ENCODE measurements at places on chromosomes 3 and 15.

- DNase-seq: no peak
These were observed 16.7 kb downstream of the KCNMB3 start for GRCh38 chr3:179234199-179234598.

GRCh38 chr3:128152419-128153155 lies 694 bp upstream of the EEFSEC start:
- DNase-seq: peak; percentile 83

DNA sequence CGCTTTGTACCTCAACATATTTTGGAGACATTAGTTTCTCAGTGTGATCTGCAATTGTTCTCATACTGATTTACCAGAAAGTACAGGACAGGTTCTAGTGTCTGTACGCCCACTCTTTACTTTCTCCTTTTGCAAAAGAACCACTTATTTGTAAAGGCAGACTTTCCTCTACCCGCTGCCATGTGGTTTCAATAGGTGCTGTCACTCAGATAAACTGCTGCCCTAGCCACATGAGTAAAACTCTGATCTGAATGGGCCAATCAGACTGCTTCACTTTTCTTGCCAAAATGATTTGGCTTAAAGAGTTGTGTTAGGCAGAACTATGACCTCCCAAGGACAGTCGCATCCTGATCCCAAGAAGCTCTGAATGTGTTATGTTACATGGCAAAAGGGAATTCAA lies 984.6 kb upstream of the NR2F2 start:
- DNase-seq: no peak

DNA sequence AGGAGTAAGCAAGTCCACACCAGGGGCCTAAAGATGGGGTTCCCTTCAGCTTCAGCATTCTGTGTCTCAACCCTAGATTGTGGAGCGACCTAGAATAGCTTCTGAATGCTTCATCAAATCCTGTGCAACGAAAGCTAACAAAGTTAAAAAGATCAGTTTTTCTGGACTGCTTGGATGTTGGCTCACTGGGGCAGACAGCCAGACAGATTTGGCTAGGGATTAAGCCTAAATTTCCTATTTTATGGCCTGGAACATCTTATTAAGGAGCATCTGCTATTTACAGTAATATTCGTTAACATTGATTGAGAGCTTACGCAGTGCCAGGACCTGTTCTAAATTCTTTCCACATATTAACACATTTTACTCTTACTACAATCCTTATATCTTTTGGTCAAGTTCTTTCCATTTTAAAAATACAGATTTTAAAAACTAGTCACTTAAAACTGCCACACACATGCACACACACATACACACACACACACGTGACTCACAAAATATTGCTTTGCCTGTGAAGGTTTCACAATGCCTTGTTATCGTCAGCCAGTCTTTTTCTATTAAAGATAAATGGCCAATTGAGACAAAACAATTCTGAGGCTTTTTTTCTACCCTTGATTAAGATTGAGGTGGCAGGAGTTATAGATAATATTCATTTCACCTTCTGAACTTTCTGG lies 173.3 kb upstream of the SNTN start:
- DNase-seq: no peak

- DNase-seq: no peak
These were observed 834.5 kb upstream of the NECTIN3 start for GRCh38 chr3:110236976-110237610.

DNA sequence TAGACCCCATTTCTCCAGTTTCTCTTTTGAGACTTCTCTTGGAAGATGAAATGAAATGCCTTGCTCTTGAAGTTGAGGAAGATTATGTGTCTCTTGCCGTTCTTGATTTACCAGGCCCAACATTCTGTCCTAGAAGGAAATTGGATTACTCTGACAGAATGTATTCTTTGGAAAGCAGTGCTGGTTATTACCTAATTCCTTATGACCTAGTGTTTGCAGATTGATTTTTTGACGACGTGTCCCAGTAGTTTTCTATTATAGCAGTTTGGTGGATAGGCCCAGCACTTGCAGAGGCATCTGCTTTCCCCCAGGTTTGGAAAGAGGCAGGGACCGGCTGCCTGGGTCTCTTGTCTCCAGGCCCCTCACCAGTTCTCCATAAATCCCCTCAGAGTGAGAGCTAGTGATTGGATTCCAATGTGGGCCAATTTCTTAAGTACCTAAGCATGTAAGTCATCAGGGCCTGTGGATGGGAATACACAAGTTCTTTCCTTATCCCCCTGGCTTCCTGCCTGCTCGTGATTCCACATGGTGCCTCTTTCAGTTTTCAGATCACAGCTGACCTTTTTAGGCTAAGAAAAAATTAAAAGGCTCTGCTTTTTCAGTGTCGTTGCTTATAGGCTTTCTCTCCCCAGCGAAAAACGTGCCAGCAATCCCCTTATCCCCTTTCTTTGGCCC lies 50.2 kb downstream of the EPHB3 start:
- no peak for DNase-seq

DNA sequence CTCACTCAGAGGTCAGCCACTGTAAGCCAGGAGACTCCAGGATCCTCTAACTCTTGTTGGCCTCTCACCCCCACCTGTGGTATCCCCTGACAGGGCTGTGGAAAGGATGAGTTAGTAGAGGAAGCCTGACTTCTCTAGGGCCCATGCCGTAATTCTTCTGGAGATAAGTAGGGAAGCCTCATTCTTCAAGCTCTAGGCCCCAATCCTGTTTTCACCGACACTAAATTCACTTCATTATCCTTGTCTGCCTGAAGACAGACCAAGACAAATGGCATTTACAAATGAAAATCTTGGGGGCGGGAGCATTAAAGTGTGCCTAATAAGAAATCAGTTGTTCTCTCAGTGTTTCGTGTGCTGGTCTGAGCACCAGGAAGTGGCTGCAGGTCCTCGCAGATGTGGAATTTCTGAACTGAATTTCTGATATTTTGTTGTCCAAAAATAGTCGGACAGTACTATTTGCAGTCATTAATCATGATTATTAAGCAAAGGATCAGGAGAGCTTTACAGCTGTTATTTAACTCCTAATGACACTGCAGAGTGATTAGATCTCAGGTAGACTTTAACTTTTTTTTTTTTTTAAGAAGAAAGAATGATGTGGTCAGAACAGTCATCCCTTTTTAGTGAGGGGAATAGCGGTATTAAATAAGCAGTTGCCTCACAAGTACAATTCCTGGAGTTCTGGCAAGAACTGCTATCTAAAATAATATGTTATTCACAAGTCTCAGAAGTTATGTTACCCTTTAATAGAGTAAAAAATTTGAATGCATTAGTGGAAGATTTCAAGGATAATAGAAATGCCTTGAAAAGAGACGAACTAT lies 58.4 kb downstream of the RBMS3 start:
- no peak for DNase-seq

DNA sequence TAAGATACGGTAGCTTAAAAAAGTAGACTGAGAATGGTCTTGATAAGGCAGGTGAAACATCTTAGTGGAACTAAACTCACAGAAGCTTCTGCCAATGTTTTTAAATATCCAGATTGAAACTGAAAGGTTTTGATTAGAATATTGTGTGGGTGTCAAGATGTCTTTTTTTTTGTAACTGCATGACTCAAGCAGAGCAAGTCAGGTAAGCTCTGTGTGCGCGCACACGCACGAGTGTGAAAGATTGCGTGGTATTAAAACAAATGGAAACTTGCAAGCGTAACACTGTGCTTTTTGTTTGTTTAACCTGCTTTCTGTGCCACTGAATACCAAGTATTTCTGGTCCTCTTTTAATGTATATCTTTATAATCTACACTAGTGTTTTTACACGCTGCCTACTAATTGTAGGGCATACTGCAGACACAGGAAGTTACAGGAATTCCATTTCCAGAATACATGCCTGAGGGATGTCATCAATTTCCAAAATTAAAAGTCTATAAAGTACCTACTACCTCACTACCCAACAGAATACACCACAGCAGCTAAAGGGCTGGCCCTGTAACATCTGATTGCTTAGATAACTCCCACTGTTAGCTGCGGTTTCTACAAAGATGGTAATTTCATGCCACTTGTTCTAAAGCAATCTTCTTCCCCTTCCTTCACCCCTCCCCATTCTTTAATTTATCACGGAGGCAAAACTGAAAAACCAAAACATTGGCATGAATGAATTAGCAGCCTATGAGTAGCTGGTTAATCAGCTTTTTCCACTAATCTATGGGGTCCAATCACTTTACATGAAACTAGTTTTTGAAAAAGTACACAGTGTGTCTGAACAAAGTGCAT lies 472.8 kb downstream of the SHQ1 start:
- DNase-seq: no peak

GRCh38 chr15:91548549-91548948 lies 305.0 kb upstream of the SLCO3A1 start:
- DNase-seq: no peak

DNA sequence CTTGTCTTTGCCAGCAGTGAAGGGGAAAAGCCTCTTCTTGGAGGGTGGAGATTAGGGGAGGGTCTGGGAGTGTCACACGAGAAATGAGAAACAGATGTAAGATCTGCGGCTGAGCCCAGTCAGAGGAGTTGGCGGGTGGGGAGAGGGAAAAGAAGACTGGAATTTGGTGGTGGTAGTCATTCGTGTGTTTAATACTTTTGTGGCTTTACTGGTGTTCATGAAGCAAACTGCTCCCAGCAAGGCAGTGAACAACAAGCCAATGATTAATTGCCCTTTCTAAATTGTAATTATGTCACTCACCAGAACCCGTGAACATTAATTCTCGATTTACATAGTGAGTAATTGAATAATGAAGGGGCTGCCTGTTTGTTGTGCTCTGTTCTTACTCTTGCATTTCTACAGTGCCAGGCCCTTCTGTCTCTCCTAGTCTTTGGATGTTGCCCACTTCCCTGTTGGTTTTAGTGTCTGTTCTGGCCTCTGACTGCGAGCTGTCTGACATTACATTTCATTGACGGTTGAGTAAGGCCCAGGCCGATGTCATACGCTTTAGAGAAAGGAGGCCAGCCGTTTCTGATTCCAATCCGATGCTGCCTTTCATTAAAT lies 78.0 kb downstream of the CHCHD6 start:
- no peak for DNase-seq

DNA sequence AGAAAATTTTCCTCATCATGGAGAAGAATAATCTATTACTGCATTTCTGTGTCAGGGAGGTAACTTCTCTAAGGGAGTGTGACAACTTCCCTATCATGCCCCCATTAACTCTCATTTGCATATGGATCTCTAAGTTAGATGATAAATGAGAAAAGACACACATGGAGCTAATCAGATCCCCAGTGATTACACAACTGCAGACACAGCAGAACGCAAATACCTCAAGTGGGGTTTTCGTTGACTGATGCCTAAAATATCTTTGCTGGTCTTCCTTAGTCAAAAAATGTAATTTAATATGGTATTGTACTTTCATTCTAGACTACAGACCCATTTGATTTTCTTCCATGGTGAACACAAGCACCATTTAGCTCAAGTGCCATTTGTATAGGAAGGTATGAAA lies 630.5 kb downstream of the TBL1XR1 start:
- DNase-seq: no peak

- peak; percentile 30 for DNase-seq
These were observed 460 bp upstream of the ZMAT3 start for GRCh38 chr3:179072100-179072438.

DNA sequence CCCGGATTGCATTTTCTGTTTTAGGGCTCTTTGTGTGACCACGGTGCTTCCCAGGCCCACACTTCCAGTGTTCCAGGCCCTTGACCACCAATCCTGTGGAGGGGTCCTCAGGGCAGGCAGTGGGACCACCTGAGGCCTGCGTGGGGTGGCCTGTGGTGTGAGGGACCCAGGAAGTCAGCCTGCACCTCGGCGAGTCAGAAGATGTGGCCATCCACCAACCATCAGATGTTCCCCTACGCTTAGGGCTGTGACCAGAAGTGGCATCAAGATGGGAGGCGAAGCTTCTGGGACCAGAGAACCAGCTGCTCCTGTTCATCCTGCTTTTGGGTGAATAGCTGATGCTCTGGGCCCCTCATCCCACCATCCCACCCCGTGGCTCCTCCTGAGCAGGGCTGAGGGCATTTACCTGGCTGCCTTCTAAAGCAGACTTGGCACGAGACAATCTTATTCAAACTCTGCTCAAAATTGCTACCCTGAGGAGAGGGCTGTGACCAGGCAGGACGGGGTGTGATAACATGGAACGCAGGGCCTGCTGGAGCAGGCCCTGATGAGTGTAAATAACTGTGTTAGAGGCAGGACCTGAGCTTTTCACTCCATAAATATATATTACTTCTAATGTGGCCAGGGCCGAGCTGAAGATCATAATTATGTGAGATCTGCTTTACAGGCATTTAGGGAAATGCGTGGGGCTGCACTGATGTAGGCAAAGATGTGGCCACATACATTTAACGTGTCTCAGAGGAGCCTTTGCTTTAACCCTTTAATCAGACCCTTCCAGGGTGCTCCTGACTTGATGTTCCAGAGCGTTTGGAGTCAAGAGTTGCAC lies 28.8 kb downstream of the SMAD3 start:
- no peak for DNase-seq

- no peak for DNase-seq
These were observed 479.6 kb upstream of the ALCAM start for GRCh38 chr3:104887069-104887468.

GRCh38 chr15:94845390-94845716 lies 614.0 kb downstream of the MCTP2 start:
- no peak for DNase-seq

GRCh38 chr15:29612701-29613100 lies 209.6 kb downstream of the TJP1 start:
- no peak for DNase-seq

DNA sequence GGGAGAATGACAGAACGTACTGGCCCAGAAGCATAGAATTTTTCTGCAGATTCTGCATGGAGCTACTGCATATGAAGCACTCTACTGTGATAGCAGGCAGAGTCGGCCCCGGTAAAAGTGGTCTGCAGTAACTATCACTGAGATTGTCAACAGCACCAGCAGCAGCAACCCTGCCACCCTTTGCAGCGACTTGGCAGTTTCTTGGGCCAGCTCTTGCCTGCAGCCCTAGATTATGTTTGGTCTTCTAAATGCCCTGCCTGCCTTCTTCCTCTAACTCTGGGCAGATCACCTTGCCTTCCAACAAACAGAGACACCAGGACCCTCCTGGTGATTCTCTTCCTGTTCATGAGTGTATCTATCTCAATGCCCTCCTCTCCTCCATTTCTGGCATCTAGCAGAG lies 129.1 kb upstream of the ABHD17C start:
- DNase-seq: no peak

DNA sequence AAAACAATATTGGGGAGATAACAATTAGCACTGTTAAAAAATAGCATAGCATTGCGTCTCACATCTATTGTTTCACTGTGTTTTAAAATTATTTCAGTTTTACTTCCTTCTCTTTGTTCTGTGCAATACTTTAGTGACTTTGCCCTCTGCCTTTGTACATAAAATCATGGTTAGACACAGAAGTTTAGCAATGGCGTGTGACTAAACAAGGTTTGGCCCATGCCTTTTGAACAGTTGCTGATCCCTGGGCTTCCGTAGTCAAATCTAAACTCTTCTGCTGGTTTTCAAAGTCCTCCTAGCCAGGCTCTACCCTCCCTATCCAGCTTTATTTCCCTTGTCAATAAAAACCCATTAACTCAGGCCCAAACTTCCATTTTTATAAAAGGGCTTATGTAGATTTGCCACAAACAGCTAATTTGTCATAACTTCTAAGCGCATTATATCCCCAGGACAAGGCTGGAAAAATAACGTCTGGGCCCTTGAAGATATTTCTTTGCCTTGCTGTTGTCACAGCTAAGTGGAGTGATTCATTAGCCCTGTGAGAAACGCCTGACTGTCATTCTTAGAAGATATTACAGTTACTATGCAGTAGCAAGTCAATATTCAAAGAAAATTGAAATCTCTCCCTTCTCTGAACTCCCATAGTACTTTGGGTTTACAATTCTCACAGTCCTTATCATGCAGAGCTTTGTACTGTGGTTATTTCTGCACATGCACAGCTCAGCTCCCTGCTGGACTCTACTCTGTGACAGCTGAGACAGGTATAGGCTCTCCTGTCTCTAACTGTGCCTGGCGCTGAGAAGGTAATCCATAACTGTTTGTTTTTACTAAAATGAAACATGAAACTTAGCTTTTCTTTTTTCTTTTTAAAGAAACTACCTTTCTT lies 123.4 kb upstream of the SLC24A5 start:
- no peak for DNase-seq
